ENCODE measurements at places on chromosomes 5 and 9. TPM values are rescaled to one million over a fixed set of nuclear protein-coding genes. Genes with fewer than 3 reads are reported as not detected.

DNA sequence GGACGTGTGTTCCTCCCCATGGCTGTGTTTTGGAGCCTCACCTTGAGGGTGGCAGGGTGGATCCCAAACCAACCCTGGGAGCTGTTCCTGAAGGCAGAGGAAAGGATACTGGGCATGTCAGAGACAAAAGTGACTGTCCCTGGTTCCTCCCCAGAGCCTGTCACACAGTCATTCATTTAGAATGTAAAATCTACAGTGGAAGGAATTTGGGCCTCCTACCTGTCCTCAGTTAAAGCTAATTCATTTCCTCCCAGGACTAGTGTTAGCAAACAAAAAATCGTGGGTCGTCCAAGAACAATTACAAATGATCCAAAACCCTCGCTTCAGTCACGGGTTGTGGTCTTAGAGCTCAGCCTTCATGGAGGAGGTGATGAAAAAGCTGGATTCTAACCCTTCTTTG, 83.2 kb downstream of the NDFIP1 start:
- DNase-seq: no peak

- no peak for DNase-seq
Measured at GRCh38 chr5:93721071-93721470, 20.3 kb downstream of the POU5F2 start.

- DNase-seq: no peak
Measured at GRCh38 chr9:38482918-38483592, 58.8 kb upstream of the IGFBPL1 start.

- DNase-seq: no peak
Measured at GRCh38 chr5:157912621-157913325, 53.8 kb upstream of the CLINT1 start.

Gene ARHGAP26
- 1.7 TPM for total RNA-seq

Gene OR1Q1
- total RNA-seq: not detected

Gene TLE1
- 8.7 TPM for total RNA-seq

Gene GARIN3
- total RNA-seq: not detected

Gene CLTB
- 80.4 TPM for total RNA-seq

Gene BARHL1
- not detected for total RNA-seq

Data from H4 (cell line).